ENCODE measurements at places on chromosomes 3 and 15.
A peak's percentile ranks its signal among the peaks of the same experiment; 100 is the strongest.

GRCh38 chr3:170751899-170752293, 118.1 kb downstream of the RPL22L1 start:
- no peak for DNase-seq

DNA sequence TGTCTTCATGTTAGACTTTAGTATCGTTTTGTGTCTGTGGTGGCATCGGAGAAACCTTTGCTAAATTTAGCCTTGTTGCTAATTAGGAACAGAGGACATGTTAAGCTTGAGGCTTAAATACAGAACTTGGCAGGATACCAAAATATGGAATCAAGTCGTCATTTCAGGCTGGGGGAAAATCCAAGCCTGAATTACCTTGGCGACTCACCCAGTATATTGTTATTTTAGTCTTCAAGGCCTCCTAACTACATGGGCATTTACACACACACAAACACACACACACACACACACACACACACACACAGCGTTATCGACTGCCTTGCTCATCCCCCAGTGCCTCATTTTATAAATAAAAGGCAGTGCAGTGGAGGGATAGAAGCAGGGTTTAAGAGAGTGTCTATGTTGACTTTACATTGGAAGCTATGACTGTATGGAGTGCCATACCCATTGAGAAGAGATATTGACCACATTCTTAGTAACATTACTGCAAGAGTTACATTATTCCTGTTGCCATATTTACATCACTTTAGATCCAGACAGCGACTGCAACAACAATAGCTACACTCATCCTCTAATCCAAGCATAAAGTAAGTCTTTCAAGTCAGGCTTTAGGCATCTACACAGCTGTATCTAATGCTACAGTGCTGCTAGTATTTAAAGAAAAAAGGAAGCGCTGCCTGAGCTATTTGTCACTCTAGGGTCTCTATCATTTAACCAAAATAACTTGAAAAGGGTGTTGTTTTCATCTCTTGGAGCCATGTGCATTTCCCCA, 210.8 kb upstream of the SEMA6D start:
- peak; percentile 63 for DNase-seq

DNA sequence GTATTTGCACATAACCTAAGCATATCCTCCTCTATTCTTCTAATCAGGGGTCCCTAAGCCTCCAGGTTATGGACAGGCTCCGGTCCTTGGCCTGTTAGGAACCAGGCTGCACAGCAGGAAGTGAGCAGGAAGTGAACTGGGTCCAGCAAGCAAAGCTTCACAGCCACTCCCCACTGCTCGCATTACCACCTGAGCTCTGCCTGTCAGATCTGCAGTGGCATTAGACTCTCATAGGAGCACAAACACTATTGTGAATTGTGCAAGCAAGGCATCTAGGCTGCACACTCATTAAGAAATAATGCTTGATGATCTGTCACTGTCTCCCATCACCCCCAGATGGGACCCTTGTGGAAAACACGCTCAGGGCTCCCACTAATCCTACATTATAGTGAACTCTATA, 9.8 kb downstream of the MSL2 start:
- no peak for DNase-seq

DNA sequence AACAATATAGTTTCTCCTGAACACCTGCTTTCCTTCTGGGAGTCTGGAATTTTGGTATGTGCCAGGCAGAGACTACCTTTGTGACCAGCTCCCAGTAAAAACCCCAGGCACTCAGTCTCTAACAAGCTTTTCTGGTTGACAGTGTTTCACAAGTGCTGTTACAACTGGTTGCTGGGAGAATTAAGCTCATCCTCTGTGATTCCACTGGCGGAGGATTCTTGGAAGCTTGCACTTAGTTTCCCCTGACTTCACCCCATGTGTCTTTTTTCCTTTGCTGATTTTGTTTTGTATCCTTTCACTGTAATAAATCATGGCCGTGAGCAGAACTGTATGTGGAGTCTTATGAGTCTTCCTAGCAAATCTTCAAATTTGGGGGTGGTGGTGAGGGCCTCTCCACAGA, 5.7 kb upstream of the TAGLN3 start:
- DNase-seq, result no peak

DNA sequence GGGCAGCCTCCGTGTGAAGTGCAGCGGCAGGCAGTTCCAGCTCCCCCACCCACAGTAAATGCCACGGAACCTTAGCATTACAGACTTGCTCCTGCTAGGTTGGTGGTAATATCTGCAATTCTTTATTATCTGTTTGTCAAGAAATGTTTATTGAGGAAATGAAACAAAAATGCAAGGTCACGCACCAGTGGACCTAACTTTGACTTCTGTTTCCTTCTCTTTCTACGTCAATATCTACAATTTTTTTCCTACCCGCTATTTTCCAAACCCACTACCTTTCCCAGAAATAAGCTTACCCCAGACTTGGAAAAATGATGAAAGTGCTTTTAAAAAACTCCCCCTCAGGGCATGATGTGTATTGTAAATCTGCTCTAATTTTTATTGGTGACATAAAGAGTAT, 18.9 kb downstream of the ILDR1 start:
- no peak for DNase-seq

DNA sequence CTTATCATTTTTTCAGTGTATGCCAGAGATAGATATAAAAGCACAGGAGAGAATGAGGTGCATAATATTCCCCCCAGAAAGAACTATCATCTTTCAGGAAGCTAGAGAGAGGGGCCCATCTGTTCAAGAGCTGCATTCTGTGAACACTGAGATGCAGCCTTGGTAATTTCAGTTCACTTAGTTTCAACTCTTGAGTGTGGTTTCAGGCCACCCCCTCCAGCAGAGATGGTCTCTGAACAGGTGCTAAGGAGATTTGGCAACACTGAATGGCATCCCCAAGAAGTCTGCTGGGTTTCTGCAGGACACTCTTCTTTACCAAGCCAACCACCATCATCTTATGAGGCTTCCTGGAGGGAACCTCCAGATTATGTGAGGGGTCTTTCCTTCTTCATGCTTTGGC, 30.4 kb upstream of the LIMD1 start:
- DNase-seq, result no peak

GRCh38 chr15:68414591-68414990, 17.4 kb downstream of the ITGA11 start:
- DNase-seq, result no peak

- no peak for DNase-seq
Measured at GRCh38 chr15:100928632-100929280, 9.6 kb downstream of the LRRK1 start.

DNA sequence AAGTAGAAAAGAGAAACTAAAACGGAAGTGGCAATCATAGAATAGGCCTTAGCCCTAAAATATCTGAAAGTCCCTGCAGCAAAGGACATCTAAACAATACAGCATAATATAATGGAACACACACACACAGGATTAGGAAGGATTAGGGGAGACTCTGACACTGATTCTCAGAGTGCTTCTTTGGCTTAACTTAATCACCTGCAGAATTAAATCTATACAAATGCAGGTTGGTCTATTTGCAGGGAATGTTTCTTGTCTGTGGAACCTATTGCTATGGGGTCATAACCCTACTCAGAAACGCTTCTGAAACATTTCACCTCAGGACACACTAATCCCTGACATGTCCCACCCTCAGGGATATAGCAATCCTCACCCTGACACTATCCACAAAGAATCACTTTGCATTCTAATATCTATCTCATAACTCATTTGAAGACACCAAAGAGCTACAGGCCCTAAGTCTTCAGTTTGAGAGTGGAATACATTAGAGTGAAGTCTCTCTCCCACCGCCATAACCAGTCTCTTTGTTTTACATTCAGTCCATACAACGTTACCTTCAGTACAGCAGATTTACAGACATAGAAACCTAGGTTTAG, 1041.2 kb downstream of the TUSC7 start:
- DNase-seq, result no peak

GRCh38 chr3:158384019-158384418, 187.0 kb upstream of the MLF1 start:
- no peak for DNase-seq

GRCh38 chr15:60265057-60265456, 132.7 kb downstream of the ANXA2 start:
- DNase-seq, result no peak

DNA sequence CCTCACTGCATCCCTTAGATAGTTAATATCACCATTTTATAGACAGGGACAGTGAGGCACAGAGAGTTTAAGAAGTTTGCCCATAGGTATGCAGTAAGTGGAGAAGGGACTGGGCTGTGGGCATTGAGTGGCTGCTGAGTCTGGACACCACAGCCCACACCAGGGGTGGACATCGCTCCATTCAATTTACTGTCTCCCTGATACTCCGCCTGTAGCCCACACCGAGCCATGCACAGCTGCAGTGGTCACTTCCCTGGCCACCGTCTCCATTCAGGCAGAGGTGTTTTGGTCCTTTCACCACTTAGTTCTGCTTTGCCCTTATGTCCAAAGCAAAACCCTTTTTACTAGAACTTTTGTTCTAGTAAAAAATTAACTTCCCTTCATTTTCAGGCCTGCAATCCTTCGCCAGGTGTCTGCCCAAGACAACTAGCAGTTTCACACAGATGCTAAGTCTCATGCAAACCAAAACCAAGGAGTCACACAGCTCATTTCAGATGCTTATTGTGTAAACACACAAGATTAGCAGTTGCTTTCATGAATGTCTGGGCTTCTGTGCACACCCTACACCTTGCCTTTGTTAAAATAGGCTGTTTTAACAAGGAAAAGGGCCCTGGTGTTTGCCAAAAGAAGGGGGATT, 30.1 kb downstream of the ZNF35 start:
- no peak for DNase-seq

- DNase-seq, result no peak
Measured at GRCh38 chr3:124293584-124293983, 301.7 kb upstream of the ROPN1 start.
